ENCODE measurements at places on chromosomes 6 and 20. TPM values are rescaled to one million over a fixed set of nuclear protein-coding genes. Genes with fewer than 3 reads are reported as not detected.

GRCh38 chr6:1418471-1419191 is 29.3 kb downstream of the FOXF2 start:
- no peak for DNase-seq

SESN1 gene
- total RNA-seq = 27.8 TPM

- no peak for DNase-seq
Measured at GRCh38 chr6:28081486-28081751, 1.1 kb downstream of the ZNF165 start.

- no peak for DNase-seq
Measured at GRCh38 chr20:62776692-62777527, 19.4 kb upstream of the MRGBP start.

OPRL1 gene
- total RNA-seq = 1.7 TPM

DNA sequence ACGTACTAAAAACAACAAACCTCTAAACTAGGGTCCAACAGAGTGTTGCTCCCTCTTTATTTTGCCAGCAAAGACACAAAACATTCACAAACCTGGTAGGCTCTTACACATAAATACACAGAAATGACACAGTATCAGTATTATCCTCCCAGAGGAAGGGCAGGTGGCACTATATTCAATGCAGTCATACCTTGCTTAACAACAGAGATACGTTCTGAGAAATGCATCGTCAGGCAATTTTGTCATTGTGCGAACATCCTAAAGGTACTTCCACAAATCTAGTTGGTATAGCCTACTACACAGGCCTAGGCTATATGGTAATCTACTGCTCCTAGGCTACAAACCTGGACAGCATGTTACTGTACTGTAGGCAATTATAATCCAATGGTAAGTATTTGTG is 9.6 kb downstream of the ZBTB2 start:
- DNase-seq = no peak

GRCh38 chr20:43799150-43799711 is 72.4 kb upstream of the GTSF1L start:
- no peak for DNase-seq

PAK5 gene
- 0.30 TPM for total RNA-seq

DLK2 gene
- 0.46 TPM for total RNA-seq

- DNase-seq = no peak
Measured at GRCh38 chr6:2464641-2465040, 219.2 kb upstream of the GMDS start.

DNA sequence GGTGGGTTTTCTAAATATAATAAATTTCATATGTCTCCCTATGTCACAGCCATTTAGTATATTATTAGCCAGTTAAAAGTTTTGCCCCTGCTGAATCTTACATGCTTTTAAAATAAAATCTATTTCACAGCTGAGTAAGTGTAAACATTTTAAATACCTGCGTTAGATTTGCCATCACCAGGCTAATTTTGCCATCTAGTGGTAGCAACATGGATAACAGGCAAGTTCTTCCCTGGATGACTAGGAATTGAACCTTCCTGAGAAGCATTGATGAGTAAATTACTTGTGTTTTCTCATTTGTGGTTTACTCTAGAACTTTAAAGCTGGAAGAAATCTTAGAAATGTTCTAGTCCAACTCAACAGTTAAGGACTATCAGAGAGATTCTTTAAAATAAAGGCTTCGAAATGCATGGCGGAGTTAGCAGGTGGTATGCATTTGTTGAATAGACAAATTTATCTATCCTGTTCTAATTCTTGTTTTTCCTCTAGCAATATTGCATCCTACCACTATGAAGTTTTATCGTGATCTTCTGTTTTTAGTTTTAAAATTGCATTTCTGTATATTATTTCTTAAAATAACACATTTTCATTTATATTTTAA is 2.6 kb downstream of the PRSS35 start:
- no peak for DNase-seq

NFATC2 gene
- total RNA-seq = 7.6 TPM

OLIG3 gene
- total RNA-seq = not detected

GRCh38 chr20:36102809-36103596 is 51.5 kb upstream of the EPB41L1 start:
- DNase-seq = no peak

- DNase-seq = peak; percentile 32
Measured at GRCh38 chr6:87675004-87675681, 26.9 kb downstream of the AKIRIN2 start.

DNA sequence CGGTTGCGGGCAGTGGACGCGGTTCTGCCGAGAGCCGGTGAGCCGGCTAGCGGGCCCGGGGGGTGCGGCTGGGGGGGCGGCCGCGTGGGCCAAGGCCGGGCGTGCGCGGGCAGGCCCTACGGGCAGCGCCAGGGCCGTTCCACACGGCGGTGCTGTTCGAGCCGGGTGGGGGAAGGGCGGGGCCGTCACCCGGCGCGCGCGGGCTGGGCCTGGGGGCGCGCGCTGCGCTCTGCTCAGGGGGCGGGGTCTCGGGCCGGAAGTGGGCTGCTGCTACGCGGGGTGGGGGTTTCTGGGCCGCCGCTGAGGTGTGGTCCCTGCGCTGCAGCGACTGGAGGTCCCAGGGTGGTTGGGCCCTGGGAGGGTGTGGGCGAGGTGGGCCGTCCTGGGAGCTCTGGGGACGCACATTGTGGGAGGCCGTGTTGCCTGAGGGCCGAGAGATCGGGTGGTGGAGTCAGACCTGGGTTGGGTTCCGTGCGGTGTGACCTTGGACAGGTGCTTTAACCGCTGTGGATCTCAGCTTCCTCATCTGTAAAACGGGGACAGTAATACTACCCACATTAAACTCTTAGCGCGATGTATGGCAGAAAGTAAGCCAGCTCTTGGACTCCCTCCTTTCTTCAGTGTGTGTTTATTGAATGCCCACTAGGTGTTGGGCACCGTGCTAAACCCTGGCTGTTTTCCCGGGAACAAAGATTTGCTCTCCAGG is 391 bp downstream of the MAPRE1 start:
- peak; percentile 95 for DNase-seq

CCDC170 gene
- total RNA-seq = 28.3 TPM

- no peak for DNase-seq
Measured at GRCh38 chr6:21628160-21628559, 34.6 kb downstream of the SOX4 start.

SYNCRIP gene
- 30.4 TPM for total RNA-seq

GSTA2 gene
- 1.1 TPM for total RNA-seq

ZBTB12 gene
- total RNA-seq = 1.2 TPM

All from upper lobe of left lung (tissue), 6 donors.